Activated naive CD4-positive, alpha-beta T cell treated with Interleukin-2 at 50 U/mL for 16 hours (primary cell): ENCODE measurements at places on chromosomes 5 and 9.

- no peak for DNase-seq
Measured at GRCh38 chr5:95035891-95036685, 248.8 kb downstream of the MCTP1 start.

- no peak for DNase-seq
Measured at GRCh38 chr9:35666549-35666948, 1.6 kb upstream of the ARHGEF39 start.

GRCh38 chr5:172334196-172334595 lies 50.6 kb upstream of the UBTD2 start:
- no peak for DNase-seq

- peak; percentile 33 for DNase-seq
Measured at GRCh38 chr5:139848508-139849100, 53.0 kb downstream of the PSD2 start.

- no peak for DNase-seq
Measured at GRCh38 chr5:169416583-169417196, 115.8 kb upstream of the SLIT3 start.

- no peak for DNase-seq
Measured at GRCh38 chr9:98637381-98637780, 71.4 kb downstream of the GABBR2 start.
